ENCODE measurements at places on chromosomes 12 and 14.

GRCh38 chr14:56581041-56581727 is 1.6 kb downstream of the TMEM260 start:
- no peak for DNase-seq

GRCh38 chr14:104078031-104078455 is 7.5 kb upstream of the ASPG start:
- peak; percentile 92 for DNase-seq

DNA sequence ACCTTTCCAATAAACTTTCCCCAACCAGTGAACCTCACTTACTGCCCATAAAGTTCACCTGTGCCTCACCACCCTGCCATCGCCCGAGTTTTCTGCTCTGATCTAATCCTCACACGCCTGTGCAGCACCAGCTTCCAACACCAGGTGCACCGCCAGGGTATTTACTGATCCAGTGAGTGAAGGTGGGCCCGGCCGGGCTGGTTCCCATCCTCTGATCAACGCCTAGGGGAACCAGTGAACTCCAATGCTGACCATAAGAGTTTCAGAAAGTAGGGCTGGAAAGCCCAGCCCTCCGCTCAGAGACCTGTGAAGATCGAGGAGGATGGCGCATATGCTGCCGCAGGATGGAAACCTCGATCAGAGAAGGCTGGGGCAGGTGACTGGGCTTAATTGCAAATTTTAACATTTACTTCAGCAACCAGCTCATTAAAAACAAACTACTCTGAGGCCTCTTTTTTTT is 685 bp upstream of the MYL6B start:
- peak; percentile 77 for DNase-seq

DNA sequence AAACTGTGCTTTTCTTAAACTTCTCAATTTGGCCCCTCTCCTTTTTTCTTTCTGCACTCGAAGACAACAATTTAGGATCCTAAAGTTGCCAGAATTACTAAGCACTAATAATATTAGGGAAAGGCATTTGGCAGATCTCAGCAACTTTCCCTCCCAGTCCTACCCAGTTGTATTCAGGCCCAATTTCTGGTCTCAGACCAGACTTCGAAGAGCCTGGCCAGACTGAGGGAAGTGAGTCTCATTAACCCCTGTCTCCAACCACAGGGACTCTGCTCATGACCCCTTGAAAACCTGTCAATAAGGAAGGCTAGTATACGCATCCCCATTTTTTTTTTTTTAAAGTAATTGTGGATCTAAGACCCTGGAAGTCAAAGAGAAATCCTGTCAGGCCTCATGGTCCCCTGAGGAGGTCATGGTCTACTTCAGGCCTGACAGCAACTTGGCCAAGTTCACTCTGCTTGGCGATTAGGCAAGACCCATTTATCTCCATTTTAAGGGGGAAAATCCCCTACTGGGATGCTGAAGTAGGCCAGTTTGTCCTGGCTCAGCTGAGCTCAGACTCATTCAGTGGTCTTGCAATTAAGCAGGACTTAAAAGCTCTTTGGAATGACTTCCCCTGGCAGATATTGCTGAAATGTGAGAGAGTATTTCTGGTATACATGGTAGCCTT is 521.0 kb downstream of the FUT8 start:
- DNase-seq: no peak

DNA sequence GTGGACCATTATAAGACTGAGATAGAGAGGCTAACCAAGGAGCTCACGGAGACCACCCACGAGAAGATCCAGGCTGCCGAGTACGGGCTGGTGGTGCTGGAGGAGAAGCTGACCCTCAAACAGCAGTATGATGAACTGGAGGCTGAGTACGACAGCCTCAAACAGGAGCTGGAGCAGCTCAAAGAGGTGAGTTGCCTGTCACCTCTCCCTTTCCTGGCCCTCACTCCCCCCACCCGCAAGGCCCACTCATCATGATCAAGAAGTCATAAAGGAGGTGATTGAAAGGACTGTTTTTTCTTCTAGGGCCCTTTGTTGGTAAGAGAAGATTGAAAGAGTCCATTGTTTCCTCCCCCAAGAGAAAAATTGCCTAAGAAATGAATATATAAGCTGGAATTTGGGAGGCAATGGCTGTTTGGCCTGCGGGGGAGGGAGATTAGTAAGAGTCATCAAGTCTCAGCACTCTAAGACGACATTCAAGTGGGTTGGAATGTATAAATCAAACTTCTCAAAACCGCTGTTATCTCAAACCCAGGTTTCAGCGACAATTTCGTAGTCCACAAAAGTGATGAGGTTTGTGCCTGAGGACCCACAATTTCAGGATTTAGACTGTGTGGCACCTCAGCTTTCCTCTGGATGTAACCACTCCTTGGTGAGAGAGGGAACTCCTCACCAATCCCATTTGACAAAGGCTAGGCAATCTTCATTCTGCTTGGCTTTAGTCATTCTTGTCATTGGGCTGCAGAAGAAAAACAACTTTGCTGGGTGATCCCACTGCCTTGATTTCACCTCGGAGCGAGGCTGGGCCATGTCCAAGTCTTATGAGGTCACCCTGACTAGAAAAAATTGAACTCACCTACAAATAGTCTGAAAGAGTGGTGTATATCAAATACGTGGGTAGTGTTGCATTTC is 966 bp downstream of the BICD1 start:
- DNase-seq: peak; percentile 49
